Hair follicular keratinocyte (primary cell): ENCODE measurements at places on chromosomes 2 and 18. TPM values are rescaled to one million over a fixed set of nuclear protein-coding genes. Genes with fewer than 3 reads are reported as not detected.

The TUBA4B gene
- not detected in 2 replicates for total RNA-seq

The SKA1 gene
- 11.4 and 20.0 TPM in 2 replicates for total RNA-seq

The YPEL5 gene
- total RNA-seq, result 30.4 and 62.3 TPM in 2 replicates

The STEAP3 gene
- total RNA-seq, result 34.9 and 35.5 TPM in 2 replicates

The TP53I3 gene
- 40.8 and 43.4 TPM in 2 replicates for total RNA-seq

The PDE6D gene
- 27.3 and 28.2 TPM in 2 replicates for total RNA-seq

The PLGLB2 gene
- total RNA-seq, result 0.23 and 4.1 TPM in 2 replicates

The PSTPIP2 gene
- total RNA-seq, result 21.1 and 22.7 TPM in 2 replicates

The PLEKHA3 gene
- total RNA-seq, result 2.0 and 2.1 TPM in 2 replicates
